ENCODE measurements at places on chromosomes 7 and 10.
A peak's percentile ranks its signal among the peaks of the same experiment; 100 is the strongest.

GRCh38 chr10:122930140-122930539 is 19.7 kb downstream of the FAM24A start:
- DNase-seq, result no peak

GRCh38 chr10:21285742-21286331 is 239.6 kb downstream of the SKIDA1 start:
- DNase-seq, result no peak

DNA sequence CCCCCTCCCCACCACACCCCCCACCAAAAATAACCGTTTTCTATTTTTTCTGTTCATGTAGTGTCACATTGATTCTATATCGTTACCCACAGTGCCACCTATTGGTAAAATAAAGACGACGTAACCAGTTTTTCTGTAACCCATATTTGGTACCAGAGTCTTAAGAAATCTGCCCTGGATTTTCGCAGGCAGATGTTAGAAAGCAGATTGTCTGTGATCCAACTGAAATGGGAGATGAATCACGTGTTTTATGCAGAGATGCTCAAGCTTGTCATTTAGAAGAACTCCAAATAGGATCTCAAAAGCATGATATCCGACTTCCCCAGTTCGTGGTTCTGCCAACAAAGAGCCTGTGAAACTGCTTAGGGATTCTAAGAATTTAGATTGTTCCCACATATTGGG is 261.1 kb upstream of the CSTF2T start:
- DNase-seq, result peak; percentile 29

- no peak for DNase-seq
Observed at GRCh38 chr7:147308539-147308938, 1191.9 kb downstream of the CNTNAP2 start.

GRCh38 chr7:2280424-2280823 is 33.8 kb downstream of the SNX8 start:
- no peak for DNase-seq

- no peak for DNase-seq
Observed at GRCh38 chr10:60901561-60902235, 42.3 kb downstream of the RHOBTB1 start.

DNA sequence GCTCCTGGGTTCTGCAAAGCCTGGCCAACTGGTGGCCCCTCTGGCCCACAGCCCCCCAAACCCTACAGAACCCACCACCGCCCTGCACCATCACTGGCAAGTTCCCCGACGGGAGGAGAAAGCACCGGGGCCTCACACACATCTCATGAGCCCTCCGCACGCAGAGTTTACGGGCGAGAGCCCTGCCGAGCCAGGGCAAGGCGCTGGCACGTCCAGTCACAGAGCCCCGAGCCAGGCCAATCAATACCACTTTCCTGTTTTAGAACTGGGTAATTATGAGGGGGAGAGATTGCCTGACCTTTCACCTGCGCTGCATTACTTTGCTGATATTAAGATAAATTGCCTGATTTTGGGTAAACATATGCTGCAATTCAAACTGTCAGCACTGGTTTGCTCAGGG is 113.3 kb downstream of the EBF3 start:
- no peak for DNase-seq

DNA sequence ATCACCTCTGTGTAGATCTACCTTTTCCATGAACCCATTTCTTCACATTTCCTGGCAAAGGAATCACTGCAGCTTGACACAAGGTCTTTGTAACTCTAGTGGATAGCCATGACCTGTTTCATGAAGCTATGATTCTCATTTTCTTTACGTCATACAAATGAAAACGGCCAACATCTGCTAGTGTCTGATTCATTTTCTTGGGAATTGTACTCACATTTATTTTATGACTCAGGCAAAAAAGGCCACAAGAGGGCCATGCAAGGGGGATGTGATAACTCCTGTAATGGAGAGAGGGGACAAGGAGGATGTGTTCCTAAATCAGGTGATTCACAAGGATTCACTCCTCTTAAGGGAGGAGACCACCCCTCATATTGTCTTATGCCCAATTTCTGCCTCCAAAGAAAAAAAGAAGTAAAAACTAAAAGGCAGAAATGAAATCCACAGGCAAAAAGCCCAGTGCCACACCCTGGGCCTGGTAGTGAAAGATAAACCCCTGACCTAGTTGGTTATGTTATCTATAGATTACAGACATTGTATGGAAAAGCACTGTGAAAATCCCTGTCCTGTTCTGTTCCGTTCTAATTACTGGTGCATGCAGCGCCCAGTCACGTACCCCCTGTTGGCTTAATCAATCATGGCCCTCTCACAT is 249.9 kb downstream of the IPMK start:
- no peak for DNase-seq

GRCh38 chr10:110862961-110863360 is 8.8 kb upstream of the PDCD4 start:
- no peak for DNase-seq

DNA sequence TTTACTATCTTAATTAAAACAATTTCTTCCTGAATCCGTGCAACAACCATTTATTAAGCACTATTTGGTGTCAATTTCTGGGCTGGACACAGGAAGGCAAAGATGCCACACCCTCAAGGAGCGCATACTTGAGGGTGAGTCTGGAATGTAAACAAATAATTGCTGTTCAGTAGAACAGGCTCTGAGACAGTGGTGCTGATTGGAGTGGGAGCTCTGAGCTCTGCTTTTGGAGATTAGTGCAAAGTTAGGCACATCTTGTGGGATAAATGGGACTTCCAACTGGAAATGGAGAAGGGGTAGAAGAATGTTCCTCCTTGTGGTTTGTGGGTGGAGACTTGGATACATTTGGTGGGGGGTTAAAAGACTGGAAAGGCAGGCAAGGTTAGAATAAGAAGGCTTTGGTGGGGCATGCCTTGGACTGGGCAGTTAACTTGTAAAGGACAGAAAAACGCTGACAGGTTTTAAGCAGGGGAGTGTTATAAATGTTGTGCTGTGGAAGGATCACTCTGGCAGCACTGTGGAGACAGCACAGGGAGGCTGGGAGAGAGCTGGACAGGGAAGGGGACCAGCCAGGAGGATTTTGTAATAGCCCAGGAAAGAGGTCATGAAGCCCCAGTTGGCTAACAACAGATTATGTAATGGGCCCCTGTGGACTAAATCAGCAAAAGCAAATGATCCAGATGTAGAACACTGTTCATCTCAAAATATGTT is 80.7 kb downstream of the ZNF365 start:
- no peak for DNase-seq

DNA sequence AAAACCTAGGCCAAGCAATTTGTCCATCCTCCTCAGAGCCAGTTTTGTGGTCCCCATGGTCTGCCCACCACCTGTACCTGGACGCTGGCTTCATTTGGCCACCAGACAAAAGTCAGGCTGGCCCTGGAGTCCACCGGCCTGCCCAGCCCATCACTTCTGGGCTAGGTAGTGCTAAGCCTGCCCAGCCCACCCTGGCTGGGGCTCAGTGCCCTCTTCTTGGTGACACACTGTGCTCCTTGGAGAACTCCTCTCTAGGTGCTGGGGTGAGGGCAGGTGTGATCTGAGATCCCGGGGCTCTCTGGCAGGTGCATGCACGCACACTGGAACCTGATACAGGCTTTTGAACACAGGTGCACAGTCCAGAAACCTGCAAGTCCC is 1.1 kb downstream of the AIFM2 start:
- DNase-seq, result no peak

DNA sequence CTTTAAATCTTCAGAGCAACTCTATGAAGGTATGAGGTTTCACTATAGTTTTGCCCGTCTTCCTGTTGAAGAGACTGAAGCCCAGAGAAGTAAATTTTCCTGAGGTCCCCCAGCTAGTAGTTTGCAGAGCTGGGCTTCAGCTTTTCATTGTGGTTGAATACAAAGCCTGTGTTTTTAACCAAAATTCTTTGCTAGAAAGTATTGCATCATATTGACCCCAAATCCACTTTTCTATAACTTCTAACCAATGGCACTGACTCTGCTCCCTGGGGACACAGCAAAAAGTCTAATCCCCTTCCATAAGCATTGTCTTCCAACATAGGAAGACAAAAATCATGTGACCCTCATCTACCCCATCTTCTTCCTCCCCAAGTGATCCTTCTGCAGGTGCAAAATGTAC is 93.0 kb downstream of the KCNMA1 start:
- no peak for DNase-seq

DNA sequence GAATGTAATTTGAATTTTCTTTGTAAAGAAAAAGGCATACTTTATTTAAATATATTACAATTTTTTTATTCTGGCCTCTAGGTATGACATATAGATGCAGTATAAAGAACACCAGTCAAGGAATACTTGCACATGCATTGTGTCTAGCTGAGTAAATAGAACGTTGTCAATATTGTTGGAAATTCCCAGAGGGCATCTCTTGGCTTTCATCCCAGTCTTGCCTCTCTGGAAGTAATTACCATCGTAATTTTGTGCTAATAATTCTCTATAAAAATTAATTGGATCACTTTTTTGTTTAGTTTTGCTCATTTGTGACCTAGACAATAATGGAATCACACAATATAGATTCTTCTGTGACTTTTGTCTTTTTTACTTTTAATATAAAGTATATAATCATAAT is 1052.3 kb upstream of the CELF2 start:
- DNase-seq, result no peak

GRCh38 chr7:25272265-25272664 is 44.0 kb upstream of the NPVF start:
- DNase-seq, result no peak

- DNase-seq, result no peak
Observed at GRCh38 chr10:101807158-101807557, 11.1 kb downstream of the OGA start.

- DNase-seq, result no peak
Observed at GRCh38 chr7:24877790-24878311, 102.1 kb downstream of the OSBPL3 start.

- DNase-seq, result no peak
Observed at GRCh38 chr7:129519464-129519863, 17.1 kb downstream of the SMKR1 start.

DNA sequence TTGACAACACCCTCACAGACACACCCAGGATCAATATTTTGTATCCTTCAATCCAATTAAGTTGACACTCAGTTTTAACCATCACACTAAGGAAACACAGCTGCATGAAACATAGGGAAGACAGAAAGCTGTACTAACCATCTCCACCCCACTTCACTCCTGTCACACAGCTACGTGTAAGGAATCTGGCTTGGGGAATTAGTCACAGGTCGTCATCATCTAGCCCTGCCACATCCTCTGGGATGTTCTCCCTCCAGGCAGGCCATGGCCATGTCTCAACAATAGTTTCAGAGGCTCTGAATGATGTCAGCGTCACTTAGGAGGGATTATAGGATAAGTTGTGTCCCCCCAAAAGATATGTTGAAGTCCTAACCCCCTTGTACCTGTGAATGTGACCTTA is 10.8 kb upstream of the SEMA3C start:
- no peak for DNase-seq

GRCh38 chr7:151377406-151377805 is 32.4 kb downstream of the WDR86 start:
- no peak for DNase-seq

DNA sequence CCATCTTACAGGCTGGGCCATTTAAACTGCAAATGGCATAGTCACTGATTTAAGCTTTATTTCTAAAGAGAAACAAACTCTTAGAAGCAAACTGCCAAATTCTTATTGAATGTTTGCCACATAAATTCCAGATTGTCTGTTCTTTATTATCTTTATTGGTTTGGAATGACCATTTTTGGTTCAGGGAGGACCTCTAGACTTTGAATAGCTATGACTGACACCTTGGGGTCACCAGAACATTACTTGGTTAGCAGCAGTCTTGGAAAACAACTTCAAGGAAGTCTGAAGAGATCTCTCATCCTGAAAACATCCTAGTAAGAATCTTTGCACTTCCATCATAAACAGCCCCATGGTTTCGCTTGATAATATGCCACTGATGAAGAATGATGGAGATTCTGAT is 197.1 kb downstream of the SUGCT start:
- no peak for DNase-seq

GRCh38 chr7:1403638-1404459 is 55.4 kb downstream of the MICALL2 start:
- DNase-seq, result peak; percentile 33

- no peak for DNase-seq
Observed at GRCh38 chr10:81872206-81872862, 2.7 kb upstream of the NRG3 start.

- no peak for DNase-seq
Observed at GRCh38 chr7:35754741-35755140, 46.1 kb upstream of the SEPTIN7 start.

DNA sequence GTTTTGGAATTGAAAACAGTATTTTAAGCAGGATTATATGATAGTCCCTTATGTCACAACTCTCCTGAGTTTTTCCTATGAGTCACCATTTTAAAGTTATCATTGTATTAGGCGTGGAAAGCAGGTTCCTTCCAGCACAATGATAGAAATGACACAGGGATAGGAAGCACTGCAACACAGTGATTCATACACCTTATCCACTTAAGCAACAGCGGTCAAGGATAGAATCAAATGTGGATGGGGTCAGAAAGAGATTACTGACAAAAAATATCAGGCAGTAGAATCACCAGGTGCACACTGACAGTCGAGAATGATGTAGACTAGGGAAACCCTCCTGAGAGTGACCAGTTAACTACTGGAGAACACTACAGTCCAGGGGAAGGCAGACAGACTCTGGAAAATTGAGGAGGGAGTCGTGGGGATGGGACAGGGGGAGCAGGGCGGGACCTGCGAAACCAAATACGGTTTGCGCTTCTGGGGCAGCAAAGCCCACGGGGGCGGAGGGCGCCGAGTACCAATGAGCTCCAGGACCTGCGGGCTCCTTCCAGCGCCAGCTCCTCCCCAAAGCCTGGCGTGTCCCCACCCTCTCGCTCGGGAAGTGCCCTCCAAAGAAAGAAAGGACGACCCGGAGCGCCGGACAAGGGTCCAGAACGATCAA is 479 bp downstream of the PNPLA8 start:
- DNase-seq, result no peak

GRCh38 chr7:43701929-43702328 is 27.4 kb downstream of the COA1 start:
- no peak for DNase-seq

- no peak for DNase-seq
Observed at GRCh38 chr7:36652431-36652830, 71.9 kb downstream of the AOAH start.

DNA sequence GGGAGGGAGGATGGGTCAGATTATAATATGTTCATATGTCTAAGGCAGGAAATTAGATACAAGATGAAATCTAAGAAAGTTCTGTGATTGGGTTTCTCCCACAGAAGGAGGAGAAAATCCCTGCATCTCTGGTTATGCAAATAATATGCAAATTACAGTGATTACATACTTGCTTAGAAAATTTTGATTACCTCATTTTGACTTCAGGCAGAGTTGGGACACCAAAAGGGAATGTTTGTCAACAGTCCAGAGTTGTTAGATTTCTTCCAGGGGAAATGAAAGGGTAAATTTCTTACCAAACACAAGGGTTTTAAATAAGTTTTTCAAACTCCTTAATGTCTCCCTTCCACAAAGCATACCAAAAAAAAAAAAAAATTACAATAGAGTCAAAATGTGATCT is 101.4 kb upstream of the STEAP1B start:
- DNase-seq, result no peak

- DNase-seq, result no peak
Observed at GRCh38 chr10:103663802-103664201, 170.3 kb downstream of the NEURL1 start.

All from NCI-H2227 treated with DMSO at 0.1 percent for 48 hours (cell line).